Omental fat pad (tissue), 4 donors: ENCODE measurements at places on chromosomes 7 and 10. TPM values are rescaled to one million over a fixed set of nuclear protein-coding genes. Genes with fewer than 3 reads are reported as not detected.

DNA sequence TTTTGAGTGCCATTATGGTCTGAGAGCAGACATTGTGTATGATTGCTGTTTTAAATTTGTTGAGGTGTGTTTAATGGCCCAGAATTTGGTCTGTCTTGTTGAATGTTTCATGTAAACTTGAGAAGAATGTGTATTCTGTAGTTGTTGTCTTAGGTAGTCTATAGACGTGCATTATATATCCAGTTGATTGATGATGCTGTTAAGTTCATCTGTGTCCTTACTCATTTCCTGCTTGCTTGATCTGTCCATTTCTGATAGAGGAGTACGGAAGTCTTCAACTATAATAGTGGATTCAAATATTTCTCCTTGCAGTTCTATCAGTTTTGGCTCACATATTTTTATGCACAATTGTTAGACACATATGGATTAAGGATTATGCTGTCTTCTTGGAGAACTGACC, 16.0 kb downstream of the PTPN12 start:
- no peak for DNase-seq

GRCh38 chr10:72173619-72174296, 42.1 kb upstream of the ANAPC16 start:
- no peak for DNase-seq

GRCh38 chr10:15518250-15518649, 147.2 kb upstream of the FAM171A1 start:
- DNase-seq, result no peak

DNA sequence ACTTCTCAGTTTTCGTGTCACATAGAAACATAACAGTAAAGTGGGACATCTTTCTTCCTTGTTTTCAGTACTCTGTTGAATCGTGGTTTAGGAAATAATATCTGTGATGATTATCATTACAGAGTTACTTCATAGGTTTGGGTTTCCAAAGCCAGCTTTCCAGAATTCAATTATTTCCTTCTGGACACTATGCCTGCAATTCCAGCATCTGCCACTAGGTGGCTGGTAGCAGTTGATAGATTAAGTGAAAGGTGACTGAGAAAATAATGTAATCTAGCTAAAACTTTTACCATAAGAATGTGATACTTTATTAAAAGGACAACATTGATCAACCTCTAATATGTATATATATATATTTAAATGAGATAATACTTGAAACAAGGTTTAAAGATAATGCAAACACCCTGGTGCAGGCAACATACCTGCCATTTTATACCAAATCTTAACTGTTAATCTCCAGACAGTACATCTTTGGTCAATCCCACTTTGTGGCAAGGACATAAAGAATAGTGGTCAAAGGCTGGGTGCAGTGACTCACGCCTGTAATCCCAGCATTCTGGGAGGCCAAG, 102.6 kb downstream of the SH3PXD2A start:
- DNase-seq, result no peak

GRCh38 chr7:137983323-137984008, 18.4 kb downstream of the CREB3L2 start:
- no peak for DNase-seq

- DNase-seq, result no peak
These were observed 3.3 kb upstream of the CYP51A1 start for GRCh38 chr7:92137557-92137956.

The VWDE gene
- total RNA-seq, result 0.25 TPM

The RBM33 gene
- total RNA-seq, result 32.2 TPM
